Globus pallidus (tissue), 1 donor: ENCODE measurements at places on chromosomes 11 and 22.

- peak; percentile 48 for DNase-seq
Measured at GRCh38 chr22:30605449-30606110, 1.4 kb upstream of the TCN2 start.

GRCh38 chr11:12122083-12122482 is 11.7 kb downstream of the MICAL2 start:
- DNase-seq = no peak

DNA sequence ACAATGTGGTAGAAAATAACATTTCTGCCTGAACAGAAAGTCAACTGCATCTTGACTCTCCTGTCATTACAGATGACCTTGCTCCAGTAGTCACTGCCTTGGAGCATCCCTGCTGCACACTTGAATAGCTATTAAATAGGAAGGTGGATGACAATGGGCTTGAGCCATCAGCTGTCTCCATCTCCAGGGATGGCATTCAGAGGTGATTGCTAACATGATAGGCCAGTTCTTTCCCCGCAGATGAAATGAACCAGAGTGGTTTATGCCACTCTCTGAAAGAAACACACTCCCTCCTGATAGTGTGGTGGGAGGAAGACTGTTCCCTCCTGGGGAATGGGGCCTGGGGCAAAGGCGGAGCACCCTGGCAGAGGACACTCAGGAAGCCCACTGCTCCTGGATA is 57.1 kb upstream of the OLFML1 start:
- DNase-seq = no peak

DNA sequence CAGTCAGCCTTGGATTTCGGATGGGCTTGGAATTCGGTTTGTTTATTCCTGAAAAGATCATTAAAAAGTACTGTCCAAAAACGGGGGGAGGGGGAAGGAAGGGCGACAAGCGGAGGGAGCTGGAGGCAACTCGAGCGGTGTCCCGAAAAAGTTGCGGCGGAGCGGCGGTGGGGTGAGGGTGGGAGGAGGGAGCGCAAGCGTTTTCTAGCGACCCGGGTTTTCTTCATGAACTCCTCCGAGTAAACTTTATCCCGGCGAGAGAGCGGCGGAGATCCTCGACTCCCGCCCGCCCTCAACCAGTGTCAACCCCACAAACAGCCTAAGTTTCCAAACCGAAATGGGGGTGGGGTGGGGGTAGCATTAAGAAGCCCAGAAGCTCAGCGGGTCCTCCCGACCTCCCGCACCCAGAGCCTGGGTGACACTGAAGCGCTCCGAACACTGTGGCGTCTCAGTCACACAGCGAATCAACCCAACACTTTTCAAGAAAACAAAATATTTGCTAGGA is 133.0 kb upstream of the C11orf58 start:
- peak; percentile 51 for DNase-seq

- no peak for DNase-seq
Measured at GRCh38 chr11:47786373-47786772, 19.2 kb upstream of the FNBP4 start.

GRCh38 chr11:128618603-128619002 is 31.2 kb upstream of the ETS1 start:
- DNase-seq = no peak
